ENCODE measurements at places on chromosomes 7 and 10. TPM values are rescaled to one million over a fixed set of nuclear protein-coding genes. Genes with fewer than 3 reads are reported as not detected.

The ADAM22 gene
- 5.9 TPM for total RNA-seq

The GNAT3 gene
- not detected for total RNA-seq

DNA sequence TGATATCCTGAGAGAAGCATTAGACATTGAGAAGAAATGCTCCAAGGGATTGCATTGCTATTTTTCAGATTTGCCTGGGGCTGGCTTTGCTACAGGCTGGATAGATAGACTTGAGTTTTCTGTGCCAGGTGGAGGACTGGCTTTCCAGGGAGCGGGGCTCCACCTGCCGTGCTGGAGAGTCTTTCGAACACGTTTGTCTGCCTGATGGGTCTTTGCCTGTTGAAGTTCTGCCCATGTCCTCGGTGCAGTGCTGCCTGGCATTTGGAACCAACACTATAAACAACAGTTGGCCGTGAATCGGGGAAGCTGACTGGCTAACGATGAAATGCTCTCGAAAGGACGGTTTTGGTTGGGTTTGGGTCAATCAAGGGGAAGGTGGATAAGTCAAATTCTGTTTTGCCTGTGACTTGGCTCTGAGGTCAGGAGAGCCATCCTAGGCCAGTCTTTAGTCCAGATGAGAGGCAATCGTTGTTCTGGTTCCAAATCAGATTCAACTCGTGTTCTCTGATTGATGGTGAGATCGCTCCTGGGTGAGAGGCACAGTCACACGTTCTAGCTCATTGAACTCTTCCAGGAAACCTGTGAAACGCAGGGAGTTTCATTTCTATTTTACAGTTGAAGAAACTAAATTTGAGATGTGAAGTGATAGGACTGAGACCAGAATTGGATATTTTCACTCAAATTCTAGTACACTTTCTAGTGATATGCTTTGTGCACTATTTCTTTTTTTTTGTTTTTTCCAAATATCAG is 599.0 kb downstream of the TYW1 start:
- DNase-seq: no peak
- no peaks in the 10 kb centered on the region for H3K36me3 ChIP-seq
- H3K4me3 ChIP-seq: no peak overlapping the region
- no peak overlapping the region for H3K27ac ChIP-seq
- H3K4me1 ChIP-seq: no peaks in the 10 kb centered on the region

- peaks cover 10% of the 10 kb centered on the region for H3K4me1 ChIP-seq
- H3K27ac ChIP-seq: no peak overlapping the region
- no peaks in the 10 kb centered on the region for H3K36me3 ChIP-seq
- peak; percentile 54 for DNase-seq
- no peaks in the 10 kb centered on the region for H3K27me3 ChIP-seq
Observed at GRCh38 chr10:3729397-3729976, 55.5 kb downstream of the KLF6 start.

GRCh38 chr10:22086730-22087401 is 83.3 kb upstream of the DNAJC1 start:
- peaks cover 19% of the 10 kb centered on the region for H3K4me1 ChIP-seq
- peak overlapping the region; percentile 68 for H3K27ac ChIP-seq
- no peaks in the 10 kb centered on the region for H3K36me3 ChIP-seq

DNA sequence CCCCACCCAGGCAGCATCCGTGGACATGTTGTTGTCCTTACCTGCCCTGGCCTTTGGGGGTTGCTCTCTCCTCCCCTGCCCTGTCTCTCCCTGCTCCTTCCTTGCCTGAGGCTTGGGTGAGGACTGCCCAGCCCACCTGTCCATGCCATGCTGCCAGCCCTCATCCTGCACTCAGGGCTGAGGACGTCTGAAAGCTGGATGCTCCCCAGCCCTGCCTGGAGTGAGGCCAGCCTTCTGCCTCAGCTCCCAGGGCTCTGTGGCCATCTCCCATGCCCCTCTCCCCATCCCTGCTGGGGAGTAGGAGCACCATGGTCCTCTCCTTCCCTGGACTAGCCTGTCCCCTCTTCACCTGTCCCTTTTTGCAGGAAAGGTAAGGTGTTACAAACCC is 68.4 kb downstream of the RAMP3 start:
- no peak overlapping the region for H3K27ac ChIP-seq
- H3K4me1 ChIP-seq: no peaks in the 10 kb centered on the region
- H3K27me3 ChIP-seq: peaks cover 53% of the 10 kb centered on the region
- no peak for DNase-seq
- H3K36me3 ChIP-seq: no peaks in the 10 kb centered on the region

GRCh38 chr10:126097558-126098225 is 201.3 kb downstream of the FANK1 start:
- DNase-seq: no peak
- H3K4me3 ChIP-seq: no peak overlapping the region
- no peaks in the 10 kb centered on the region for H3K36me3 ChIP-seq
- peaks cover 36% of the 10 kb centered on the region for H3K4me1 ChIP-seq
- no peak overlapping the region for H3K27ac ChIP-seq
- H3K27me3 ChIP-seq: no peaks in the 10 kb centered on the region

GRCh38 chr7:31466036-31466435 is 47.9 kb upstream of the ITPRID1 start:
- peaks cover 18% of the 10 kb centered on the region for H3K4me1 ChIP-seq
- no peak overlapping the region for H3K27ac ChIP-seq
- peaks cover 4% of the 10 kb centered on the region for H3K27me3 ChIP-seq
- DNase-seq: no peak

Measured in PC-3 (cell line).